Inflammatory macrophage treated with lipopolysaccharide for 1 hour (primary cell): ENCODE measurements at places on chromosomes 11 and 22.

- DNase-seq, result no peak
These were observed 299.0 kb downstream of the NTM start for GRCh38 chr11:131669401-131669780.

- no peak for DNase-seq
These were observed 95.1 kb downstream of the CCDC81 start for GRCh38 chr11:86469491-86470388.

- no peak for DNase-seq
These were observed 12.5 kb downstream of the SYNGR1 start for GRCh38 chr22:39362271-39362670.

DNA sequence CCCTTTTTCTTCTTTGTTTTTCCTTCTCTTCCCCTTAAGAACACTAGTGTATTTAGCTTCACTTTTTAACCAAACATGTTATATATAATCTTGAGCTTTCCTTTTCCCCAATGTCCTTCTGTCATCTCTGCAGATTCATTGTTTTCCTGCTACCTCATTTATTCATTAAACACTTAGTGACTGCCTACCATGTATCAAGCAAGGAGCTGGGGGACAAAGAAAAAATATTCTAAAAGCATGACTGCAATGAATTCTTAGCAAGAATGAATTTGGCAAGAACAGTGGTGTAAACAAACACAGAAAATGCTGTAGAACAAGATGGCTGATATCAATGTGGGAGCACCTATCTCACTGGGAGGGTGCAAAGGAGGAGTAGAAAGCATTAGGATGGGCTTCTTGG lies 247.0 kb upstream of the CCDC90B start:
- no peak for DNase-seq

GRCh38 chr11:78067704-78068103 lies 4.0 kb downstream of the THRSP start:
- DNase-seq, result no peak
